ENCODE measurements at places on chromosomes 1 and 21. TPM values are rescaled to one million over a fixed set of nuclear protein-coding genes. Genes with fewer than 3 reads are reported as not detected.

The FCGR3B gene
- not detected for total RNA-seq

The GPATCH3 gene
- 14.8 TPM for total RNA-seq

The S100A8 gene
- 1.4 TPM for total RNA-seq

The BRDT gene
- not detected for total RNA-seq

The TFF3 gene
- 0.22 TPM for total RNA-seq

The CDKN2C gene
- total RNA-seq = 9.4 TPM

GRCh38 chr1:206608108-206608698 lies 4.1 kb downstream of the EIF2D start:
- peak; percentile 21 for DNase-seq

GRCh38 chr1:81155131-81155530 lies 645.6 kb upstream of the ADGRL2 start:
- no peak for DNase-seq

DNA sequence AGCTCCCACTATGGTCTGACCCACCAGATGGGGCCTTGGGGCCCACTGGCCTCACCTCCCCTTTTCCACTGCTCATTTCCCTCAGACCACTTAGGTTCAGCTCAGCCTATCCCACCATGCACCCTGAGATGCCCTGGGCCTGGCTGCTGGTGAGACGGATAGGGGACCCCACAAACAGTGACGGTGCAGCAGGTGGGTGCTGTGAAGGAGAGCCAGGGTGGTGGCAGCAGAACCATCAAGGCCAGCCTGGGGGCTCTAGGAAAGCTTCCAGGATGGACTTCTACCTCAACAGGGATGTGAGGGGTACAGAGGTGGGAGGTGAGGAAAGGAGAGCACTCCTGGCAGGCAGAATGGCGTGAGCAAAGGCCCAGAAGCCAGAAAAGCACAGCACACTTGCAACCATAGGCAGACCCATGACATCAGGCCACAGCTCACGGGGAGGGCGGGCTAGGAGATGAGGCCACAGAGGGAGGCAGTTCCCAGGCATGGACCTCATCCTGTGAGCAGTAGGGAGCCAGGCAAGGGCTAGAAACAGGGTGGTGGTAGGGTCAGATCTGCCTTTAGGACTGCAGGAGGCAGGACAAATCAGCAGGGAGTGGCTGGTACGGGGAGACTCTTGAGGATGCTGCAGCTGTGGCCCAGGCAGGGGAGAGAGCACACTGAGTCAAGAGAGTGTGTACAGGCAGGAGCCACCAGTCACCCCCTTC lies 23.1 kb downstream of the CYB5RL start:
- DNase-seq = no peak

DNA sequence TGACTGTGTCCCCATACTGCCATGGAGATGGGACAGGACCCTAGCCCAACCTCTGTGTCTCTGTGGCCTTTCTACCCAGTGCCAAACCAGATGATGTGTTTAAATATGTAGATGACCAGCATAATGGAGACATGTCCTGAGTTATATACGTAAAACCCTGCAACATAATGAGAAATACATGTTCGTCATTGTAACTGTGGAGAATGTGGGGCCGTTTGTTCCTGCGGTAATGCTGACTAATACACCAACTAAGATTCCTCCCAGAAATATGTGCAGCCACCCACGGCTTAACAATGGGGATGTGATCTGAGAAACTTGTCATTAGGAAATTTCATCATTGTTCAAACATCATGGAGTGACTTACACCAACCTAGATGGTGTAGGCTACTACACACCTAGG lies 71.7 kb upstream of the SIM2 start:
- DNase-seq = no peak

DNA sequence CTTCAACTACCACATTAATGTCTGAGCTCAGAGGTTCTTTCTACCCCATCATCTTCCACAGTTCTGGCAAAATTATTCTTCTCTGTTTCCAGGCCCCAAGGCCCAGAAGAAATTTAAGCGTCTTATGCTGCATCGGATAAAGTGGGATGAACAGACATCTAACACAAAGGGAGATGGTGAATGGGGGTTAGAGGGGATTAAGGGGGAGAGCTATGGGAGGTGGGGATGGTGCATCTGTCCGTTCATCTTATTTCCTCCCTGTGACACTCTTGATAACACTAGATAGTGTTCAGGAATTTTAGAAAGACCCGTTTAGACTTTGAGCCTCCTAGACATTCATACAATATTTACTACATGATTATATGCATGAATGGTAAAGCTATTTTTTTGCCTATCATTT lies 17.6 kb upstream of the RPRD2 start:
- DNase-seq = no peak

DNA sequence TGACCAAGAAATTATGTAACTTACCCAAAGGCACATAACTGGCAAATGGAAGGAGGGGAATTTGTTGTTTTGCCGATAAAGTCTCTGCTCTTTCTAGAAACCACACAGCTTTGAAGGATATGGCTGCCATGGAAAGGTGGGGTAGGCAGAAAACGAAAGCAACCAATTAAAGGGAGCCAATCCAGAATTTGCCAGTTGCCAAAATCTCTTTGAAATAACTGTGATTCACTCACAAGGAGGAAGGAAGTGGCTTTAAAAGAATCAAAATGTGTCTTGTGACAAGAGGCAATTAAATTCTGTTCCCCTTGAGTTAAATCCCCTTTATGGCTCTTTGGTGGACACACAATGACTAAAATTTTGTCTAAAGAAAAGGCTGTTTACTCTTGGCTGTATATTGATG lies 61.2 kb upstream of the CCDC190 start:
- no peak for DNase-seq

DNA sequence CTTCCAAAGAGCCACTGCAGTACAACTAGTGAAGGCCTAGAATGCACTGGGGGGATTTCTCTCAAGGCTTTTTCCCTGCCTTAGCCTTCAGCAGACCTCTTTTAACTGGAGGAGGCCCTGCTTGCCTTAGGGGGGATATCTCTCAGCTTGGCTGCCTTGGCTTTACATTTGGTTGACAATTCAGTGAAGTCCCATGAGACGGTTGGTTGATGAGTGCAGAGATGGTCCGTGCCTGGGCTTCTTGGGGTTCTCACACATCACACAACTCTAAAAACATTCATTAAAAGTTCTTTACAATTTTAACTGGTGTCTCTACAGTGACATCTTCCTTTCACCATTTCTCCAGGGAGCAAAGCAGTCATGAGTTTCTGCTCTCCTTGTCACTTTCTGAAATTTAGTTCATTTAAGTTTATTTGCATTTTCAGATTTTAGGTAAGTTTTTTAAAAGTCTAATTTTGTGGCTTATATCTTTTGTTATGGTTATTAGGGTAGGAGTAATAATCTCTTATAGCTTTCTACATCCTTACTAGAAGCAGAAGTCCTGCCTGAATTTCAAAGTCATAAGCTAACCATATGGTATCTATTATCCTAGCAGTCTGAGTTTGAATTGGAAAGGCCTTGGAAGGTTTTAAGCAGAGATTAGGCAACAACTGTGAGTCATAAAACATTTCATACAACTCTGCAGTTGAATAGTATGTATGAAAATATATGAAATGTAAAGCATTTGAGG lies 487.6 kb downstream of the DPYD start:
- no peak for DNase-seq

DNA sequence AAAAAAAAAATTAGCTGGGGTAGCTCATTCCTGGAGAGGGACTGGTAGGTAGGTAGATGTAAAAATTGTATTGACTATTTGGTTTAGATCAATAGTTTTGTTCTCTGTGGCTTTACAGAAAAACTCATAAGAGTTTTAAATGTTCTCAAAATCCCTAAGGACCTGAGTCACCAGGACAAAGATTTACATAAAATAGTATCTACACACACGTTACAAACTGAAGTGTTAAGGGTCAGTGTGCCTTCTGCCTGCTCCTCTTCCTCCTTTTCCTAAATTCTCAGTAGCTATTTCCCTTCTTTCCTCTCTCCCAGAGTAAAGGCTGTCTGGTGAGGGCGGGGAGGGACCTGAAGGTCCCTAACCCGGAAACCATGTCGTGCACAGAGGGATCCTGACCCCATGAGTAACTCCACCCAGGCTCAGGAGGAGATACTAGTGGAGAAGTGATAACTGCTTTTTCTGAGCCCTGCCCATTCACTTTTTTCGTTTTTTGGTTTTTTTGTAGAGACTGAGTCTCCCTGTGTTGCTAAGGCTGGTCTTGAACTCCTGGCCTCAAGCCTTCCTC lies 8.1 kb downstream of the PLEKHM2 start:
- no peak for DNase-seq

DNA sequence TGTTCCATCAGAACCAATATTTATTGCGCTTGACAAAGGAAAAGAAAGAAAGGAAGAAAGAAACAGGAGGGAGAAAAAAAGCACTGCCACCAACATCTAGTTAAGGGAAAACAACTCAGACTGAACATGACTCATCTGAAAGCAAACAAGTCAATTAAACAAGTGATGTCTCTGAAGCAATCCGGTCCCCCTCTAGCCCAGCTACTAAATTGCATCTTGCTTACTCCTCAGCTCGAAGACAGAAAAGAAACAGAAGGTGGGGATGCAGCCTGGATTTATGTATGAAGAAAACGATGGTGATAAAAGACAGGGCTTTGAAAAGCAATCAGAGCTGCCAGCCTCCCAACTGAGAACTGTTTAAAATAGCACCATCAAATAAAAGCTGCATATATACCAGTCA lies 188.2 kb downstream of the OMA1 start:
- no peak for DNase-seq

GRCh38 chr1:39573736-39574624 lies 2.6 kb downstream of the PABPC4 start:
- DNase-seq = no peak

- DNase-seq = no peak
Measured at GRCh38 chr1:151284013-151284577, 2.0 kb downstream of the ZNF687 start.

DNA sequence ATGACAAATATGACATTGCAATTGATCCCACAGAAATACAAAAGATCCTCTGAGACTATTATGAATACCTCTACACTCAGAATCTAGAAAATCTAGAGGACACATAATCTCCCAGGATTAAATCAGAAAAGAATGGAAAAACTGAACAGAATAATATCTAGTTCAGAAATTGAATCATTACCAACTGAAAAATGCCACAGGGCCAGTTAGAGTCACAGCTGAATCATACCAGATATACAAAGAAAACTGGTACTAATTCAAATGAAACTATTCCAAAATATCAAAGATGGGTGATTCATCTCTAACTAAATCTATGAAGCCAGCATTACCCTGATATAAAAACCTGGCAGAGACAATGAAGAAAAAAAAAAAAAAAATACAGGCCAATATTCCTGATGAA lies 149.3 kb downstream of the BRINP3 start:
- no peak for DNase-seq

DNA sequence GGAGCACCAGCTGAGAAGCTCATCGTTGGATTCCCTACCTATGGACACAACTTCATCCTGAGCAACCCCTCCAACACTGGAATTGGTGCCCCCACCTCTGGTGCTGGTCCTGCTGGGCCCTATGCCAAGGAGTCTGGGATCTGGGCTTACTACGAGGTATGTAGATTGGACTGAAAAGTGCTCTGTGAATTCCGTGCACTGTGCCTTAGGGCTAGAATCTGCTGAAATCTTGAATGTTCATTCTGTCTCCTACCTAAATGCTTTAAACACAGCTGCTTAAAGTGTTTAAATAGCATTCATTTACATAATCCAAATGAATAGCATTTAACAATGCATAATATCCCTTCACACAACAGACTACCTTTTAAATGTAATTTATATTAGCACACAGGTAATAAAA lies 27.9 kb downstream of the CHIA start:
- no peak for DNase-seq

DNA sequence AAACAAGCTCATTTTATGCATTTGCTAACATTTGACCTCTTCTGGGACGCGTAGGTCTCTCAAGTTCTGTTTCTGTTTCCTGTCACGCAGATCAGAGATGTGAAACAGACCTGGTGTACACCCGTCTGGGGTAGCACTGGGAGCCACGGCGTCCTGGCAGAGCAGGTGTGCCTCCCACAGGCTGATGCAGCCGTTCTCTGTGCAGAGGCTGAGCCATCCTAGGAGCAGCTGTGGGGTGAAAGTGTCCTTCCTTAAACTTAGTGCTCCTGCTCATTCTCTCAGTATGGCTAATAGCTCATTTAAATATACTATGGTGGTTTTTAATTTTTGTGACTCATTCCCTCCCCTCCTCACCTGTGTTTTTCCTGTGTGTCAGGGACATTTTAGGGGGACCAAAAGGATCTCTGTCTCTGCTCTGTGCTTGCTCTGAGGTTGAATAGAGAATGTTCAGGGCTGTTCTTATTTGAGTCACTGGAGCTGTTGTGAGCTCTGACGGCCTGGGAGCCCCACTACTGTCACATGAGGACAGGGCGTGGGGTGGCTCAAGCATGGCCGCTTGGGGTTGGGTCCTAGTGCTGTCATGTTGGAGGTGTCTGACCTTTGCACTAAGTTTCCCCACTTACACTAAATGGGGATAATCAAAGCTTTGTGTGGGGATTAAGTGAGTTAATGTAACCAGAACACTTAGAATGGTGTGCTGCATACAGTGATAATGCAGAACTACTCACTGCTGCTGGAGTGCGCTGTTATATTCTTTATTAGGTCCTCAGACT lies 43.0 kb downstream of the GALNT2 start:
- DNase-seq = no peak

DNA sequence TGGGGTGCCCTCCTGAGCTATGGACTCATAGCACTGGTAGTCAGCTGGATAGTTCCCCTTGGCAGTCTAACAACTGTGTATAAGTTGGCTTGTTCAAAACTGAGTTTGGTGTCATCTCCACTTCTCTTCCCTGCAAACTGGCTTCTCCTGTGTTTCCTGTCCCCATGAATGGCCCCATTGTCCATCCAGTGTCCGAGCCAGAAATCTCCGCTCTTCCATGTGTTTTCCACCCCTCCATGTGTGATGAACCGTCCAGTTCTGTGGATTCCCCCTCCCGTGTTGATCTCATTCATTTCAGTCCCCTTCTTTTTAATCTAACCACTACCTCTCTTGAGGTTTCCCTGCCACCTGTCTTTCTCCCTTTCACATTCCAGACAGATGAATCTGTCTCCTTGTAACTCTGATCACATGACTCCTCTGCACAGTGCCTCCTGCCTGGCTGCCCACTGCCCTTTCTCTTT lies 195.7 kb downstream of the ROR1 start:
- DNase-seq = peak; percentile 26

DNA sequence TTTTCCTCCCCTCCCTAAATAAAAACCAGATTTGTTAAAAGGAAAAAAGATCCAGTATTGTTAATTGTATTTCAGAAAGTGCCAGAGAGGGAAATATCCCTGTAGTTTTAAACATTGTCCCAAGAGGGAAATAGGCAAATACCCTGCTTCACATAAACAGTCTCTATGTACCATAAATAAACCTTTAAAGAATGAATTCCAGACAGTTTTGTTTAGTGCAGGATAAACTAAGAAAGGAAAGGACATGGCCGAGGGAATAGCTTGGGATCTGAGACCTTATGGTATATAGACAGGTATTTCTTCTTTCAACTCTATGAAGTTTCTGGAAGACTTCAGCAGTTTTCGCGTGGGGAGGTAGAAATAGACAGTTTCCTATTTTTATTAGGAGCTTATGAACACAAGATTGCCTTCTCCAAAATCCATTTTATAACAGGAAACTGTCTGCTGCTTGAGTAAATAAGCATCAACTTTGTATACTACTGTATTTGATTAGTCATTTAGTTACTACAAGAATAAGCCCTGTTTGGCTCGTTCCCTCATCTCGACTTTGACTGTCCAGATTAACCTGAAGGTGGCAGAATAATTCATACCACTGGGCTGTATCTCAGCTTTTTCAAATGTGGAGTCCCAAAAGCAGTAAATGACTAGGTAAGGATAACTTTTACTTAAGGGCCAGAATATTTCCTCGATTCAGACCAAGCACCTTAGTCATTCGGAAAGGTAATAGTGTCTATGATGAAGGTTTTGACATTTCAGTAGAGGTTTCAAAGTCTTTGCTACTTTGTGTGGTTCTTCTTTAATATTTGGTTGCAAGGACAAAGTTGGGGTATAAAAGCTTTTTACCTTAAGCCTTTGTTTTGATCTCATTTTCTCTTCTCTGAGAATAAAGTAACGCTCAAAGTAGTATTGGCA lies 177.5 kb downstream of the VPS13D start:
- peak; percentile 12 for DNase-seq

Measured in HCT116 (cell line).